Amniotic stem cell (primary cell): ENCODE measurements at places on chromosomes 6 and 20.

GRCh38 chr20:63748070-63748933, 8.7 kb downstream of the SLC2A4RG start:
- no peak for DNase-seq

- DNase-seq: no peak
These were observed 270.7 kb downstream of the SLC35F1 start for GRCh38 chr6:118177720-118178119.

DNA sequence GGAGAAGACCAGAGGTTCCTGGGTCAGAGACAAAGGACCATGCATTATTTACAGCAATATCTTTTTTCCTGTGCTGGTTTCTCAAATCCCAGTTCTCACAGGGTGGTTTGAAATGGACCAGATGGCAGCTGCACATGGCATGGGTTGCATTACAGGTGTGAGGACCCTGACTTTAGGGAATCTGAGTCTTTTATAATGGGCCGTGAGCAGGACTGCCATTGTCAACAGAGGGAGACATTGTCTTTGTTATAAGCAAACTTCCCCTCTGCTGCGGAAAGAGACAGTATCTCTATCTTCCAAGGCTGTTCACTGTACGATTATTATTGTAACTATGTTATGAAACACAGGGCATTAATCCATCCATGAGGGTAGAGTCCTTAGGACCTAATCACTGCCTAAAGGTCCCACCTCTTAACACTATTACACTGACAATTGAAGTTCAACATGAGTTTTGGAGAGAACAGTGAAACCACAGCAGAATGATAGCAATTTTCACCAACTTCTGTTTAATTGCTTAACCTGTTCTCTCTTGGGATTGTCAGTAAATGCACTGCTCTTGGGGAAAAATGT, 156.1 kb upstream of the AGPAT4 start:
- DNase-seq: no peak

GRCh38 chr6:166167801-166168615, at the start of gene TBXT:
TSS of gene TBXT (minus strand) at chr6:166167851. CDS start at chr6:166167591, 260 bp downstream.
- DNase-seq: no peak

DNA sequence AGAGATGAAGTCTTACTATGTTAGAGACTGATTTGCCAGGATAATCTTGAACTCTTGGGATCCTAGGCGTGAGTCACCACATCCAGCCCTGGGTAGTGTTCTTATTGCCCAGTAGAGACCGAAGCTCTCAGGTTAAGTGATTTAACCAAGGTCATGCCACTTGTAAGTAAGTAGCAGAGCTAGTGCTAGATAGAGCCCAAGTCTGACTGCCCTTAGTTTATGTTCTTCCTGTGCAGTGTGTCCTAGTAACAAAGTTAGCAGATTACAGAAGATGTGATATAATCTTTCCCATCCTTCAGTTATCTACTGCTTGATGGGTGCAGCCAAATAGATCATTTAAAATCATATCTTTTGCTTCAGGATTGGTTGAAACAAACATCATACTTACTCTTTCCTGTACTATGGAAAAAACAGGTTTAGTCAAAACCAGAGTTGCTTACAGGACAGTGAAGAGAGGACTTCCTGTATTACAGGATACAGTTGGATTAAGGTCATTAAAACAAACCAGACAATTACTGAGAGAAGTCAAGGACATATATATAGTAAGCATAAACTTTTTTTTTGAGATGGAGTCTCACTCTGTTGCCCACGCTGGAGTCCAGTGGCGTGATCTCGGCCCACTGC, 9.5 kb upstream of the PABPC1L start:
- no peak for DNase-seq

GRCh38 chr6:444653-445275, 53.2 kb downstream of the IRF4 start:
- DNase-seq: no peak

DNA sequence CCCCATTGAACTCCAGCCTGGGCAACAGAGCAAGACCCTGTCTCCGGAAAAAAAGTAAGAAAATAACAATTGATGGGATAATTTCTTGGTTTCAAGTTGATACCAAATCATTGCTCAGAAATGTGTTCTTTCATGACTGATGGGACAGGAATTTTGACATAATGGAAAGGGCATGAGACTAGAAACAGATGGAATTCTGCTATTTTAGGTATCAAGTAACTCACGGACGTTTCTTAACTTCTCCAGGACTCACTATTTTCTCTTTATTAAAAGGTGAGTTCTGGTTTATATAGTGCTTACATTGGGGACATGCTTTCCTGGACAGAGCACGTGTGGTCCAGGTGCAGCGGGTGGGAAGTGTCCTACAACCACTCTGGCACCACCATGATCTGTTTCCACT, 6.0 kb upstream of the DSP start:
- peak; percentile 66 for DNase-seq

DNA sequence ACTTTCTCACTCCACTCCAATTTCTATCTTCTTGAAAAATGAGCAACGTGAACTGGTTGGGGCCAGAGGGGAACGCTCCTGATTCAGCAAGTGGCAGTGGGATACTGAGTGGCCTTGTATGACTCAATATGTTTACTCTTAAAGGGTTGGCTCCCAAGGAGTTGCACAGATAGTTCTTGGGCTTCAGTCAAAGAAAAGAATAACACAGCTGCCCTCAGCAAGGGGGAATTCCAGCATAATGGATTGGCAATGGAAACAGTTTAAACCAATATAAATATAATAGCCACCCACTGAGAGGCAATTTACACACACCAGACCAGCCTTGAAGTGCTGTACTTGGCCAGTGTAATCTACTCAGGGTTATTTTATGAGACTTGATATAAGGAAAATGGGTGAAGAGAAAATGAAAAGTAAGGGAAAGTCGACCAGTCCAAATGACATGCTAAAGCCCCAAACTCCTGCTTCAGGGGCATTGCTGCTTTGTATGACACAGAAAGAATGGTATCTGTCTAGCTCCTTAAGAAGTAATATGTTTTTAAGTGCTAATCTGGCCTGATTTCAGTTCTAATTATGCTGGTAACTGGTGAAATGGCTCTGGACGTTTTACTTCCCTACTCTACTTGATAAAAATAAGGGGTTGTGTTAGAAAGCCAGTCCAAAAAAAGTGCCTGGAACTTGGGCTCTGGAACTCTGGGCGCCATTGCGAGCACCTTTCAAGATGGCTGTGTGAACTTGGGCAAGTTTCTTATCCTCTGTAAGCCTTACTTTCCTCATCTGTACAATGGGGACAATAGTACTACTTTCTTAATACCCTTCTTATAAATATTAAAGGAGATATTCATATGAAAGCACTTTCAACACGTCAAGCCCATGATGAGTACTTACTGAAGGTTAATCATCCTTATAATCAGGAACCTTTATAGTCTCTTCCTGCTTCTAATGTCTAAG, 712.9 kb upstream of the MAP3K7 start:
- no peak for DNase-seq

GRCh38 chr20:25040438-25040831, 17.5 kb downstream of the ACSS1 start:
- no peak for DNase-seq

DNA sequence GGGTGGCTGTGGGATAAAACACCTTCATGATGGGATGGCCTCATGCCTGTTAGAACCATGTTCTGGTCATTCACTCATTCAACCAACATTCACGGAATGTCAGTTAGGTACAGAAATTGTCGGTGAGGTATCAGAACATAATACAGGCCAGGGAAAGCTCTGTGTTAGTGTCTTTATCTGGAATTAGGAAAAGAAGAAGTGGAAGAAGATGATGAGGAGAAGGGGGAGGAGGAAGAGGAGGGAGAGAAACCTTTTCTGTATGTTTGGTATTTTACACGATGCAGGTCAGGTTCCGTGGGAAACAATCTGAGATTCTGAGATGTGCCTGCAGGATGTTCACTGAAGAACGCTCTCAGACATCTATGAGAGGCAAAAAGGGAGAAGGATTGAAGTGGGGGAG, 5.6 kb downstream of the ADTRP start:
- no peak for DNase-seq

GRCh38 chr6:108732091-108732870, 115.9 kb upstream of the ARMC2 start:
- DNase-seq: no peak

DNA sequence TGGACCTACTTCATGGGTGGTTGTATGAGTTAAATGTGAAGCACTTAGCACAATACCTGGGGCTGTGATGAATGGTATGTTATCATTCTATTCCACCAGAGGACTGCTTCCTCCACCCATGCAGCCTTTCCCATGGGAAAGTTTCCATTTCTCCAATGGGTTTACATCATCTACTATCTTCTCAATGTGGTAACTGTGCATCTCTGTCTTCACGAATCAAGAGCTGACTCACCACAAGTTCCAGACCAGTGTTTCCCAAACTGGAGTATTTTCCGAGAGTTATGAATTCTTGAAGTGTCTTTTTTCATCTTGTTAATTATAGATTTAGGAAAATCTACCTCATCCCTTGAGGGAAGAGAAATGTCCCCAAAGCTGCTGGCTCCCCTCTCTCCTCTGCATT, 182.8 kb downstream of the UNC5CL start:
- no peak for DNase-seq

- no peak for DNase-seq
These were observed 36.2 kb upstream of the THEMIS start for GRCh38 chr6:127937102-127937501.

GRCh38 chr6:130161683-130162404, 60.9 kb downstream of the SAMD3 start:
- DNase-seq: no peak

DNA sequence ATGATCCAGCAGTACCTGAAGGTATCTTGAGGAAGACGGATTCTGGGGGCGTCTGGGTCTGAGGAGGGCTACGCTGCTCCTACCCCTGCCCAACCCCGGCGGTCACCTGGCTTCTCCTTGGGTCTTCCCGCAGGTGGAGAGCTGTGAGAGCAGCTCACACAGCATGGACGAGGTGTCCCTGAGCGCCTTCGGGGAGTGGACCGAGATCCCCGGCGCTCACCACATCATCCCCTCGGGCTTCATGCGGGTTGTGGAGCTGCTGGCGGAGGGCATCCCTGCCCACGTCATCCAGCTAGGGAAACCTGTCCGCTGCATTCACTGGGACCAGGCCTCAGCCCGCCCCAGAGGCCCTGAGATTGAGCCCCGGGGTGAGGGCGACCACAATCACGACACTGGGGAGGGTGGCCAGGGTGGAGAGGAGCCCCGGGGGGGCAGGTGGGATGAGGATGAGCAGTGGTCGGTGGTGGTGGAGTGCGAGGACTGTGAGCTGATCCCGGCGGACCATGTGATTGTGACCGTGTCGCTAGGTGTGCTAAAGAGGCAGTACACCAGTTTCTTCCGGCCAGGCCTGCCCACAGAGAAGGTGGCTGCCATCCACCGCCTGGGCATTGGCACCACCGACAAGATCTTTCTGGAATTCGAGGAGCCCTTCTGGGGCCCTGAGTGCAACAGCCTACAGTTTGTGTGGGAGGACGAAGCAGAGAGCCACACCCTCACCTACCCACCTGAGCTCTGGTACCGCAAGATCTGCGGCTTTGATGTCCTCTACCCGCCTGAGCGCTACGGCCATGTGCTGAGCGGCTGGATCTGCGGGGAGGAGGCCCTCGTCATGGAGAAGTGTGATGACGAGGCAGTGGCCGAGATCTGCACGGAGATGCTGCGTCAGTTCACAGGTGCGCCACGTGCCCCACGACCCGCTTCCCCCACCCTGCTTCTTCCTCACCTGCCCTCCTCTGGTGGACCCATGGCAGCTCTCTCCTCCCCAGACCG, 166.9 kb upstream of the RNF24 start:
- DNase-seq: no peak

- no peak for DNase-seq
These were observed 144.6 kb downstream of the MTHFD1L start for GRCh38 chr6:151010071-151010470.

DNA sequence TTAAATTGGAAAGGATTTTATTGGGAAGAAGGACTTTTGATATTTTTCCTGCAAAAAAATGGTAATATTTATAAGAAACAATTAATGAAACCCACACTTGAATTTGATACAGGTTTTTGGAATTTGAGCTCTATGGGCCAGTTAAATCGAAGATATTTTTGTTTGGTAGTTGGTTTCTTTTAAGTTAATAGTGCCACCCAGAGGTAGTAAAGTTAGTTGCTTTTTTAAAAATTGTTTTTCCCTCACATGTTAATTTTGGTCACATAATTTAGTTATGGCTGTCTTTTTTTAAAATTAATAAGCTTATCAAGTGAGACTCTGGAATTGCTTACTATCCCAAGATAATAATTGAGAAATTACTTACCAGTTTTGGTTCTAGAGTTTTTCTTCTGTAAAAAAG, 7.1 kb downstream of the PRIM2 start:
- no peak for DNase-seq

DNA sequence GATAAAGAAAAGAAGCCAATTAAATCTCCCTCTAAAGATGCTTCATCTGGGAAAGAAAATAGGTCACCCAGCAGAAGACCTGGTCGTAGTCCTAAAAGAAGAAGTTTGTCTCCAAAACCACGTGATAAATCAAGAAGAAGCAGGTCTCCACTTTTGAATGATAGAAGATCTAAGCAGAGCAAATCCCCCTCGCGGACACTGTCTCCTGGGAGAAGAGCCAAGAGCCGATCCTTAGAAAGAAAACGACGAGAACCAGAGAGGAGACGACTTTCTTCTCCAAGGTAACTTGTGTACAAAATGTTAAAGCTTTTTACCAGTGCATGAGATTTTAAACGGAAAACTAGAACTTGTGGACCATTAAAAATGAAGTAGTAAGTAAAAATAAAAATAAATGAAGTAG, 46.5 kb downstream of the FAM217A start:
- no peak for DNase-seq

- no peak for DNase-seq
These were observed 293.7 kb upstream of the RIMS1 start for GRCh38 chr6:71592643-71593042.

DNA sequence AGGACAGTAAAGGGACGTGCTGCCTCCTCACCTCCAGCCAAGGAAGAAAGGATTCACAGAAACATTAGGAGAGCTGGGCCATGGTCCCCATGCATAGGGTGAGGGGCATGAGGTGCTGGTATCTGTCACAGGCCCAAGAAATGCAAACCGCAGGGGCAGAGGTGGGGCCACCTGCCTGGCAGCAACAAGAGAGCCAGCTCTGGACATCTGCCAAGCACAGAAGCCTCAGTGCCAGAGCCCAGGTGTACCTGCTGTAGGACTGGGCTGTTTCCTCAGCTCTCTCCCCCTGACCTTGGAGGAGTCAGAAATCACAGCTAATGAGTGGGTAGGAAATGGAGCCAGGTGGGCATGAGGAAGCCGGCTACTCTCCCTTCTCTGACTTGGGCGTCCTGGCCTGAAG, 45.3 kb downstream of the SLC2A12 start:
- DNase-seq: no peak

- no peak for DNase-seq
These were observed 67.7 kb upstream of the NOTCH4 start for GRCh38 chr6:32291543-32291942.

- DNase-seq: peak; percentile 34
These were observed 313.3 kb downstream of the RNGTT start for GRCh38 chr6:88650029-88650619.
